Chondrocyte (in vitro differentiated cells): ENCODE measurements at places on chromosomes 4 and X. TPM values are rescaled to one million over a fixed set of nuclear protein-coding genes. Genes with fewer than 3 reads are reported as not detected.

The MSX1 gene
- 4.4 to 4.8 TPM (median 4.4 TPM) in 3 replicates for total RNA-seq

The CPLX1 gene
- total RNA-seq = not detected in 3 replicates

The TIGD4 gene
- 0.20 to 0.39 TPM (median 0.23 TPM) in 3 replicates for total RNA-seq

The GPR50 gene
- total RNA-seq = not detected in 3 replicates

The TMEM150C gene
- total RNA-seq = 1.7 to 2.3 TPM (median 1.7 TPM) in 3 replicates

The F11 gene
- not detected in 3 replicates for total RNA-seq

The PAPSS1 gene
- total RNA-seq = 104 to 155 TPM (median 105 TPM) in 3 replicates

The TMPRSS11A gene
- total RNA-seq = not detected in 3 replicates

DNA sequence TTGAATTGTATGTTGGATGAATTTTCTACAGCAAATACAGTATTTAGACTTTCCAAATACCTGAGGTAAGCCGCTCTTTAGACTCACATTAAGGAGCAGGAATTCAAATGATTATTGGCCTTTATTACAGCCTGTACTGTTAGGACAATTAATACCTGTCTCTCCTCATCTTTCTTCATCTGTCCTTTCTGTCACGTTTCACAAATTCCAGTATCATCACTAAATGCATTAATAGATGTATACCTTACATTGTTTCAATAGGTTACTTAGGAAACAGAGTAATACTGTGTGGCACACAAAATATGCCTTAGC lies 1.2 kb downstream of the FAM241A start:
- DNase-seq = no peak

DNA sequence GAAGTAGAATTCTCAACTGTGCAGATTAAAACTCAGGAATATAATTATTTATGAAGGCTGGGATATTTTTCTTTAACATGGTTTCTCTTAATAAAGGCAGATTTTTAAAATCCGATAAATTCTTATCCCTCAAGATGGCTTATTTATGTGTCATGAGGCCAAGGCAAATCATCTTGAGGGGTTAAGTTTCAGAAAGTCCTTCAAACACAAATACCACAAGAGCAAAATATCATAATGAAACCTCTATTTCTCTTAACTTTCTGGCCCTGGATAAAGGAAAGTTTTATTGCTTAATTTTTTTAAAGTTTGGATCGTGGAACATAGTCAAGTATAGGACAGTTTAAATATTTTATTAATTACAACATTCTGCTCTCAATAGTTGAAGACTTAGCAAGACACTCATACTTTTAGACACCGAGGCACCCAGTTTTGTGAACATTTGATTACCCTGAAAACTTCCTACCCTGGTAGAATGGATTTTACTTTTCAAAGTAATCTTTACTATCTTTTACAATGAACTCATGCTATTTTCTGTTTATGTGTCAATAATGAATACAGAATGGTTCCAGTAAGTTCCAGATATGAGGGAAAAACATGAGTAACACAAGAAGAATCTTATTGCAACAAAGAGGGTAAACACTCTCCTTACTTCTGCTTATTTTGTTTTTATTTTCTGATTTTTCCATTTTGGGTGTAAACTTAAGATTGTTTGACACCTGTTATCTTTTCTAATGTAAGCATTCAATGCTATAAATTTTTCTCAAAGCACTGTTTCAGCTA lies 200.7 kb upstream of the IL15 start:
- no peak for DNase-seq

DNA sequence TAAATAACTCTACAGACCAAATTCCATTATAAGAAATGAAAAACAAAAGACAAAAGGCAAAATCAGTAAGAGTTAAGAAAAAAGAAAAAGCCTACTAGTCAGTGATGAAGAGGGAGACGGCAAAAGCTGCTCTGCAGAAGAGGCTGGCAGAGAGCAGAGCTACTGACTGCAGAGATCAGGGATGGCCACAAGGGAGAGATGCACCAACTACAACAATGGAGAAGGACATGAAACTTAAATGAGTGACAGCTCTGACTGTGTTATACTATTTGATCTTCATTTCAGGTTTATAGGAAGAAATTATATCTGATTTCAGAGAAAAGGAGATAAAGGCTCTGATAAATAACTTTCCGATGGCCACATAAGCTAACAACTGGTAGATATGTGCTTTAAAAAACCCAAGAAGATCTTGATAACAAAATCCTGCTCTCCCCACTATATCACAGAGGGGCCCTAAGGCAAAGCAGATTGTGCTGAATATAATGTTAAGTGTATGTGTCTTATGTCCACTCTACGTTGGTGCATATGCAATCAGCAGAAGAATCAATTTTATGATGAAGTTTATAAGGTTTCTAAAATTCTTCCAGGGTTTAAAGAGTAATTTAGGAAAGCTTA lies 58.4 kb upstream of the COX18 start:
- no peak for DNase-seq

- DNase-seq = no peak
Observed at GRCh38 chr4:170446782-170447181, 357.0 kb upstream of the AADAT start.

GRCh38 chr4:22391551-22391950 lies 124.3 kb downstream of the ADGRA3 start:
- no peak for DNase-seq
